KBM-7 (cell line): ENCODE measurements at places on chromosomes 7 and 10.

DNA sequence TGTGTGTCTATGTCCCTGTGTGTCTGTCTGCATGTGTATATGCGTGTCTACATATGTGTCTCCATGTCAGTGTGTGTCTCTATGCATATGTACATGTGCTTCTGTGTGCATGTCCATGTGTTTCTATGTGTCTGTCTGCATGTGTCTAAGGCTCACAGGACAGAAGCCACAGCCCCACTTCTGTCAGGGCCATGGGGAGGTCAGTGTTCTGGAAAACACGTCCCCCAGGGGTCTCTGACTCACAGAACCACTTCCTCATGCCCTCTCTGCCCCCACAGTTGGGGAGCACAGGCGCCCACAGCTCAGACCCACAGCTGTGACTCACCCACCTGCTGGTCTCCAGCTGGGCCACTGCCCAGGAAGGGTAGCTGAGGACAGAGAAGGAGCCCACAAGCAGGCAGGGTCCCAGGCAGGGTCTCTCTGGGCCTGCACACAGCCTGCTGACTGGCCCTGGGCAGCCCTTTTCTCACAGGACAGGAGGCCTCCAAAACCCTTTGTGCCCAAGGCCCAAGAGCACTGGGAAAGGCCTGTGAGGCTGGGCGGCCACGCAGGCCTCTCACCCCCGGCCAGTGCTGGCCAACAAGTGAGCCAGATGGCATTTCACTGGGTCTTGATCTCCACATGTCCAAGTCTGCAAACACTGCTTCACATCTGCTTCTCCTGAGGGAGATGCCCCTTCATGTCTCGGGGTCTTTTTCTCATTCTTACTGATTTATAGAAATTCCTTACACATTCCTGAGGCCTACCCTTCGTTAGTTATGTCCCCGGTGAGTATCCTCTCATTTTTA, 102.9 kb upstream of the FAM20C start:
- DNase-seq = peak; percentile 62

GRCh38 chr7:77544518-77544917, 7.4 kb downstream of the PTPN12 start:
- no peak for DNase-seq

- DNase-seq = no peak
Measured at GRCh38 chr10:63140077-63140476, 6.9 kb downstream of the NRBF2 start.

DNA sequence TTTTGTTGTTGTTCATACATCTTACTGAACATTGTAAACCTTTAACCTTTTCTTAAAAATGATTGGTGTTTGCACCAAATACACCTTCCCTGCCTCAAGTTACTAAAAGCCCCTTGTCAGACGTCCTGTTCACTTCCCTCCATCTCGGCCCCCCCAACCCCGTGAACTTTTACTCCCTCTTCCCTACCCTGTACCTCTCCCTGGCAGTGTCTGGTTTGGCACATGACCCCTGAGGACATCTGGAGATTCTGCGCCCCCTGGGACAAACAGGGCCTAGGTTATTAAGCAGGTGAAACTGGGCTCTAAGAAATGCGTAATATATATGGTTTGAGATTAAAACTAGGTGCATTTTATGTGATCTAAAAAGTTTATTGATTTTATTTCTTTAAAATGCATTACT, 1.4 kb downstream of the PPP2R2D start:
- DNase-seq = no peak

GRCh38 chr7:127983804-127984332, 47.4 kb downstream of the LRRC4 start:
- no peak for DNase-seq

DNA sequence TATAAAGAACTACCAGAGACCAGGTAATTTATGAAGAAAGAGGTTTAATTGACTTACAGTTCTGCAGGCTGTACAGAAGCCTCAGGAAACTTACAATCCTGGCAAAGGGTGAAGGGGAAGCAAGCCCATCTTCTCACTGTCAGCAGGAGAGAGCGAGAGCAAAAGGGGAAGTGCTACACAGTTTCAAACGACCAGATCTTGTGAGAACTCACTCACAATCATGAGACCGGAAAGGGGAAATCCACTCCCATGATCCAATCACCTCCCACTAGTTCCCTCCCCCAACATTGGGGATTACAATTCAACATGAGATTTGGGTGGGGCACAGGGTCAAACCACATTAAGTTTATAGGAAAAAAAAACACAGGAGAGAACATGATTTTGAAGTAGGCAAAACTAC, 222.1 kb upstream of the SHH start:
- peak; percentile 79 for DNase-seq

DNA sequence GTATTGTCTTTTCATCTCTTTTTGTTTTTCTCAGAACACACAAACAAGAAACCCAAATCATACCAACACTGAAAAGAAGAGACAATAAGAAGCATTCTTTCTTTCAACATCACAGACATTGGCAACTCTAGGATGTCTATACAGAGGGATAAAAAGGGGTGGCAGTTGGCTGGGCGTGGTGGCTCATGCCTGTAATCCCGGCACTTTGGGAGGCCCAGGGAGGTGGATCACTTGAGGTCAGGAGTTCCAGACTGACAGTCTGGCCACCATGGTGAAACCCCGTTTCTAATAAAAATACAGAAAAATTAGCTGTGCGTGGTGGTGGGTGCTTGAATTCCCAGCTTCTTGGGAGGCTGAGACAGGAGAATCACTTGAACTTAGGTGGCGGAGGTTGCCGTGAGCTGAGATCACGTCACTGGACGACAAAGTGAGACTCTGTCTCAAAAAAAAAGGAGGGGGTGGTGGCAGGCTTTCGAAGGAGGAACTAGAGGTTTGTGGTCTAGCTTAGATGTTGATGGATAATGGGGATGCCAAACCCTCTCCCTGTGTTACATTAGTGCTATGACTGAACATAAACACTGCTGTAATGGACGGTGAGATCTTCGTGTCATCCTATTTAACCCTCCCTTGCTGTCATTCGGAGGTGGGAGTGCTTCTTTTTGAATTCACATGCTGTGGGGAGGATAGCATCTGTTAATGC, 9.4 kb downstream of the CNNM2 start:
- DNase-seq = peak; percentile 94

DNA sequence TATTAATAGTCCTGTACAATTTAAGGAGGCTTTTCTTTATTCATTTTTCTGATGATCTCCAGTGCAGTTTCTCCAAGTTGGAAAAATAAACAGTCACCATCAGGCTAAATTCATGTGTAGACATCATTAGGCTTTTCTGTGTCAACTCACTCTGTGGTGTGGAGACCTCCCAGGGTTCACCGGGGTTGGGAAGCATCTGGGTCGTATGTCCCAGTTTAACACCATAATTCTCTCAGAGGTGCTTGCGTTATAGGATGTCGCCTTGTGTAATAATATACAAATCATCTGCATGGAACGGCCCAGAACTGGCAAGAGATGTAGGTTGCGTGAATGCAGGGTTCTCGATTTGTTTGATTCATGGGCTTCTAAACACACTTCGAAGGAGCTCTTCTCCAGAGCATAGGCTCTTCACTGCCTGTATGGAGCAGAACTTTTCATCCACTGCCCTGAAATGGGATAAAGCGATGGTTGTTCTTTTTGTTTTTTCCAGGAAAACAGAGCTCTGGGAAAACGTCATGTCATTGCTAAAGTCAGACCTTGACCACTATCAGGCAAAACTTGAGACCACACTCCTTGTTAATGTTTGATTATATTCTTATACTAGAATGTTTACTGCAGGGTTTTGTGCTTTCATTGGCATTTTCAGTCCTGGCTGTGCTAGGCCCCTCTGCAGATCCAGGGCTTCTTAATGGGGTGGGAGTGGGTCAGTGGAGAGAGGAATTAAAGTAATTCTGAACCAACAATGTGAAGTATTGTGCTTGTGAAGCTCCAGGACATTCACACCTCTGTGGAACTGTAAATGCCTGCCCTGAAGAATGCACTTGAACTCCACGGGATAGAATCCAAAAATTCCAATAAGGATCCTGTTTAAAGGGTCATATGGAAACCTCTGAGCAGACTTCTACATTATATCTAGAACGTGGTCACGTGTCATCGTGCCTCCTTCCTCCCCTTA, 172.8 kb downstream of the TRIL start:
- DNase-seq = no peak

- DNase-seq = no peak
Measured at GRCh38 chr10:46560381-46560780, 3.9 kb upstream of the GPRIN2 start.

GRCh38 chr7:30463405-30464145, 15.0 kb downstream of the NOD1 start:
- no peak for DNase-seq

DNA sequence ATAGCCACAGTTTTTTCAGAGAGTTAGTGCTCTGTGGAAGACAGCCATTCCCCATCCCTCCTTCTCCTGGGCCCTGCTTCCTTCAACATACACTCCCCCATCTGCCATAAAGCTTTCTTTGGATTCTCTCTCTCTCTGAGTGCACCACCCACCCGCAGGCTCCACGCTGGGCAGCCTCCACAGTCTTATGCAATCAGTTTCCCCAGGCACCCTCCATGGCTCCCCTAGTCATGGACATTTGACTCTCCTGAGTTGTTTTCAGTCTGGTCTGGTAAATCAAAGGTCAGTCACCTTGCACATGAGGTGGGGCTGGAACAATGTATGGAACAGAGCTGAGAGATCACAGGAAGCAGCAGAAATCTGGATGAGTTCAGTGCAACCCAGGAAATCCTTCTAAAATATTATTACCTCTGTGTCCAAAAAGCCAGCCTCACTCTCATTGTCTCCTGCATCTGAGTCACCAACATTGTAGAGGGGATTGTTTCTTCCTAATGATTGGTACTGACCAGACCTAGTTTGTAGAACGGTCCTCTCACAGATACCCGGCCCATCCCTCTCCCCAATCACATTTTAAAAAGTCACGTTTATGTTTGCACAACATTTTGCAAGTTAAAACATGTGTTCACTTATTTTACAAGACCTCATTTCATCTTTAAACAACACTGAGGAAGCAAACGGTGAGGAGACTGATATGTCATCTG, 70.1 kb downstream of the CYCS start:
- no peak for DNase-seq
